NB4 (cell line): ENCODE measurements at places on chromosomes 16 and 17.

GRCh38 chr17:72512649-72513556 is 392.1 kb downstream of the SOX9 start:
- no peak for DNase-seq

DNA sequence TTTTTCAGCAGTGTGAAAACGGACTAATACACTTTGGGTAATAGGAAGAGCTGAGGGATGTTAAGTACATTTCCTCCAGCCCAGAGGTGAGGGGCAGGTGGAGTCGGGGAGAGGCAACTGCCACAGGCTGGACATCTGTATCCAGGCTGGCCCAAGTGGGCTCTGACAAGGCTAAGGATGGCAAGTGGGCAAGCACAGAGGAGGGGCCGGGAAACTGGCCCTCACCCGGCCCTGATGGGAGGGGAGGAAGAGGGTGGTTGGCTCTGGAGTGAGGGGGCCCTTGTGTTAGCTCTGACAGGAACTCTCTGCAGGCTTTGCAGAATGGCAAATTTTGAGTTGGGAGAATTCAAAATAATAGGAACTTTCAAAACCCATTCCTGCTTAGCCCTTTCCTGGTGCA is 251.0 kb upstream of the TNRC6C start:
- no peak for DNase-seq

DNA sequence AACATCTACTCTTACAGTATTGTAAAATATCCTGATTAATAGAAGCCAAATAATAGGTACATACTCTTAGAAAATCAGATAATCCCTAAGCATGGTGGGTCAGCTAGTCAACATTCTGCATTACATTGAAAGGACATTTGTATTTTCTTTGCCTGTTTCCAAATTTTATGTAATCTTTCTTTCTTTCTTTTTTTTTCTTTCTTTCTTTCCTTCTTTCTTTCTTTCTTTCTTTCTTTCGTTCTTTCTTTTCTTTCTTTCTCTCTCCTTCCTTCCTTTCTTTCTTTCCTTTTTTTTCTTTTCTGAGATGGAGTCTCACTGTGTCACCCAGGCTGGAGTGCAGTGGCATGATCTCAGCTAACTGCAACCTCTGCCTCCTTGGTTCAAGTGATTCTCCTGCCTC is 18.9 kb downstream of the ITGB3 start:
- DNase-seq: no peak

DNA sequence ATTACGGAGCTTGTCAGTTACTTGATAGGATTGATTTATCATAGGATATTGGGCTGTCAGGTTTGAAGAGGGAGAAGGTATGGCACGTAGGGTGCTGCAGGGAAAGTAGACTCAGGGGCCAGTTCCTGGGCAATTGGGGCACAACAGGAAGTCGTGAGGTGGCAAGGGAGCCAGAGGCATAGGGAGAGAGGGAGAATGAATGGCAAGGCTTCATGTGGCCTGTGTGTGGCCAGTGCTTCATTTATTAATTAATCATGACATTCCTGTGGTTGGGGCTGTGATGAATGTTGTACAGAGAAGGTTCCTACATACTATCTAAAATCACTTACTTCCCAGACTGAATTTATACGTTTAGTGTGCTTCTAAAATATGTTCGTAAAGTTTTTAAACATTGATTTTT is 19.3 kb downstream of the MFSD11 start:
- DNase-seq: no peak

GRCh38 chr16:27027971-27028370 is 38.8 kb upstream of the C16orf82 start:
- no peak for DNase-seq

GRCh38 chr17:72405662-72406230 is 284.9 kb downstream of the SOX9 start:
- DNase-seq: no peak
